ENCODE measurements at places on chromosomes 16 and 17.

GRCh38 chr16:23768581-23768980, 13.8 kb downstream of the CHP2 start:
- no peak for DNase-seq

GRCh38 chr17:20925091-20925490, 117.7 kb downstream of the USP22 start:
- DNase-seq = no peak

GRCh38 chr16:8945626-8946296, 17.9 kb downstream of the USP7 start:
- DNase-seq = no peak

GRCh38 chr16:29306943-29307597, 99.4 kb downstream of the NPIPB11 start:
- DNase-seq = no peak

- peak; percentile 37 for DNase-seq
Observed at GRCh38 chr17:66275651-66276050, 26.8 kb upstream of the PRKCA start.

DNA sequence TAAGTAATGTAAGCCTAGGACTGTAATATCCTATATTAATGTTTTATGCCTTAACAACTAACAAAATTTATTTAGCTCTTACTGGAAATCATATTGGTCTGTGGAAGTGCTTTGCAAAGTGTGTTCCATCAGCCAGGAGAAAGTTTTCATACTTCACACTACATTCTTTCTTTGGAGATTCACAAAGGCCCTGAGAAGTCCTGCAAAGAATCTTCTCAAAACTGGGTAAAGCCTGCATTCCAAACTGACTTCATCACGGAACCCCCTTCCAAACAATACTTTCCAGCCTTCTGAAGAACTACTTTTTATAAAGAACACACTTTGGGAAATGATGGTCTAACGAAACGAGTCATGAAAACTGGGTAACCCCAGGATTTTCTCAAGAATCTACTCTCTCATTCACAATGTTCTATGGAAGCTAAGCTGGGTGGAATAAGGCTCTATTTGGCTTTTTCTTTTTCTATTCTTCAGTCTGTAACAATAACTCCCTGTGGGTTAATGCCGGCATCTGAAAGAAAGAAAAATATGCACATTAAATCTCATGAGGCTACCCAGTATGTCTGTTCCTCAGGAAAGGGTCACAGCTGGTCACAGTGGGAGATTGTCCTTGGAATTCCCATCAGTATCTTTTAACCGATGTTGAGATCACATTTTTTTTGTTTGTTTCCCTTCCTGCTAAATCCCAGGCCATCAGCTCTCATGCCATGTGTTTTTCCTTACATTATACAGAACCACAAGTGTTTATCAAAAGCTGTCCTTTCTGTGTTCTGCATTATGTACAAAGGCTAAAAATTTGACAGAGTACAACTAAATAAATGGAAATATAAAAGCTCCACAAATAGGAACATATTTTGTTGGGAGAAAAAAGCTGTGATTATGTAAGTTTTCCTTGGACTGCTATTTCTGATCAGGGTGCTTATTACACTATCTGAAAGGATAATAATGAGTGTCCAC, 12.8 kb upstream of the AKAP1 start:
- no peak for DNase-seq

DNA sequence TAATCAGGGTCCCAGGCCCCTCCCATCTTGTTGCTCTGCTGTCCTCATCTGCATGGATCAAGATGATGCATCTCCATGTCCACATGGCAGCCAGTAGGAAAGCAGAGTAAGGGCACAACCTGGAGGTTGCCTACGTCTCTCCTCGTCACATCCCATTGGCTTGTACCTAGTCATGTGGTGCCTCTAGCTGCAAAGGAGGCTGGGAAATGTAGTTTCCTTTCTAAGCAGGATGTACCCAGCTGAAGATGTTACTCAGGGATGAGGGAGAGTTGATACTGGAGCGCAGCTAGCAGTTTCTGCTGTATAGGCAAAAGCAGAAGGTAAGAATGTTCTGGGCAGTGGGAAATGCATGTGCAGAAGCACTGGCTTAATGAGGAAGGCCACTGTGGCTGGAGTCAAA, 20.8 kb downstream of the ABCC1 start:
- no peak for DNase-seq

GRCh38 chr17:60392845-60393702, 1.1 kb upstream of the USP32 start:
- DNase-seq = peak; percentile 40

DNA sequence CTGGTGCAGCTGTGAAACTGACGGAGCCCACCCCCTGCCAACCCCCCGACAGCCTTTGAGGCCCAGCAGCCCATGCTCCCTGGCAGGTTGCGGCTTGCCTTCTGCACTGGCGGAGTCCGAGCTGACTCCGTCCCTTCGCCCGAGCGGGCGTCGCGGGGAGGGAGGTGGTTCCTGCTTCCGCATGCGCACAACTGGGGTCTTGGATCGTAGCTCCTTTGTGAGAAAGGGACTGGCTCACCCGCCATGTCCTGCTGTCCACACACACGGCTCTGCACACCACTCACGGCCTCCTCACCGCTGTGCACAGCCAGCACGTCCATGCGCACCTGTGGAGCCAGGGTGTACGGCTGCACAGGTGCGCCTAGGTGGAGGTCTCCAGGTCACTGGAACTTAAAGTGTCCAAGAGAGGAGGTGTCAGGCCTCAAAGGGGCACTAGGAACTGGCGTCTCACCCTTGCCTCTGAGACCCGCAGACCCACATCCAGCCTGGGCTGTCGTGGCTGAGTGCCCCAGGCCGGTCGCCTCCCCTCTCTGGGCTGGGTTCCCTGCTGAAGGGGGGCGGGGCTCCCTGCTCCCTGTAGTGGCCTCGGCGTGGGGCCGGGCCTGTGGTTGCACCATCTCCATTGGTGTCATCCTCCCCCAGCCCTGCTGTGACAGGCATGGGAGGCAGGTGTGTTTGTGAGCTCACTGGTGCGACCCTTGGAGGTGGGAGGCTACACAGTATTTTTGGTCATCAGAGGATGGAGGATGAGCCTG, 45.3 kb downstream of the JPH3 start:
- DNase-seq = no peak

DNA sequence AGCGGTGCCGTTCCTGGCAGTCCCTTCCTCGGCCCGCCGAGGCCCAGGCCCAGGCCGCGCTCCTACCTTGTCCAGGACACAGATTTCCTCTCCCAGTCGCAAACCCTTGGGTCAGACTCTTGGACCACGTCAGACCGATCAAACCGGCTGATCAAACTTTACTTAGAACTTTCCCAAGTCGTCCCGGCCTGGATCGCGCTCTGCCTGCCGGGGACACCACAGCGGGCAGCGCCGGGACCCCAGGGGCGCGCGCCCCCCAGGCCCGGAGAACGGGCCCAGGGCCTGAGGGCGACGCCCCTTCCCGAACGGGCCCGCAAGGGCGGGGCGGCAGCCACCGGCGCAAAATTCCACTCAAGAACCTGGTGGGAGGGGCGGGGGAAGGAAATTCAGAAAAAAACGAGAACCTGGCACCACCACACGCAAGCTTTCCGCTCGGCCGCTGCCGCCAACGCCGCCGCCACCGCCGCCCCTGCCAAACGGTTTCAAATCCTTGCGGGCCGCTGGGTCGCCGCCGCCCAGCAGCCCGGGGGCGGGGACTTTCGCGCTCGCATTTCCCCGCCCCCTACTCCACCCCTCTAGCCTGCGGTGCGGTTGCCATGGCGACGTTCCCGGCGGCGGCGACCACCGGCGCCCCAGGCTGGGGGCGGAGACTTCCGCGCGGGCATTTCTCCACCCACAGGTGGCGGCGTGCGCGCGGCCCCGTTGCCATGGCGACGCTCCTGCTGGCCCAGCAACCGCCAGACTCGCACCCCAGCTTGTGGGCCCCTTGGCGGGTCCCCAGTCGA, at the start of gene CEP112:
TSS of gene CEP112 (minus strand) at position 541 of the 785 bp plus-strand sequence.
- peak; percentile 79 for DNase-seq

GRCh38 chr17:13038931-13039665, 21.3 kb upstream of the ELAC2 start:
- no peak for DNase-seq

- DNase-seq = no peak
Observed at GRCh38 chr17:75830164-75831031, 13.8 kb downstream of the UNC13D start.

- no peak for DNase-seq
Observed at GRCh38 chr16:79181419-79181818, 419.1 kb downstream of the MAF start.

DNA sequence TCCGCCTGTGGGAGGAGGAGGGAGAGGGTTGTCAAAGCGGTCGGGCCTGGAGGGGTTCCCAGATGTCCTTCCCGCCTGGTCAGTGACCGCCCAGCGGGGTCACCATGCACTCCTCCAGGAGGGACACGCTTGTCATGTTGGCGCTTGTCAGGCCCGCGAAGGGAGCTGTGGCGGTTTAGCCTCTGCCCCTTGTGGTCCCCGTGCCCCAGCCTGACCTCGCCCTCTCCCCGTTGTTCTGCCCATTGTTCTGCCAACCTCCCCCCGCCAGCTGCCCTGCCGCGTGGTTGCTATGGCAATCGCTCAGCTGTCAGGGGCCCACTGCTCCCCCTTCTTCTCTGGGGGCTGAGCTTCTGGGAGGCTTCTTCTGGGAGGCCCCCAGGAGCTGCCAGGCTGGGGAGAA, 146.4 kb upstream of the CIBAR2 start:
- DNase-seq = no peak

DNA sequence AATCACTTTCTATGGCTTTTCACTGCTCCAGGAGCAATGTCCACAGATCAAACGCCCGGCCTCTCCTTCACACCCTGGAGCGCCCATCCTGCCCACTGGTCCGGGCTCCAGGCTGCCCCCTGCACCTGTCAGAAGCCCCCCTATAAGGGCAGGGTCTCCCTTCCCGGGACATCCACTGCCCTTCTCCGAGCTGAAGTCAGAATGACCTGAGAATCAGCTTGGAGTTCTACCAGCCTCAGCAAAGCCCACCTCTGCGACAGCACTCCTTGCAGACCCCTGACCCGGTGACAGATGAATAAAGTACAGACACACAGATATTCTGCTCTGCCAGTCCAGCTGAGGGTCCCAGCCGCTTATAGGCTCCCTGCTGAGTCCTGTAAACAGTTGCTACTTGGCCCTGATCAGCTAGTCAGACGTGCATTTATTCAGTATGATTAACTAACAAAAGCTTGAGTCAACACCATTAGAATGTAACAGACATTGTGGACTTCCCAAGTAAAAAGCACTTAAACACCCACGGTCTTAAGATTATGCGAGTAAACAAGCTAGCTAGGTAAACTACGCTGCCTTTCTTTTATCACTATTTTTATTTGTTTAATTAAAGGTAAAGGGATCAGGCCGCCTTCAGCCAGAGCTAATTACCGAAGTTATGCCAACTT, 4.8 kb downstream of the SLC7A5 start:
- no peak for DNase-seq

DNA sequence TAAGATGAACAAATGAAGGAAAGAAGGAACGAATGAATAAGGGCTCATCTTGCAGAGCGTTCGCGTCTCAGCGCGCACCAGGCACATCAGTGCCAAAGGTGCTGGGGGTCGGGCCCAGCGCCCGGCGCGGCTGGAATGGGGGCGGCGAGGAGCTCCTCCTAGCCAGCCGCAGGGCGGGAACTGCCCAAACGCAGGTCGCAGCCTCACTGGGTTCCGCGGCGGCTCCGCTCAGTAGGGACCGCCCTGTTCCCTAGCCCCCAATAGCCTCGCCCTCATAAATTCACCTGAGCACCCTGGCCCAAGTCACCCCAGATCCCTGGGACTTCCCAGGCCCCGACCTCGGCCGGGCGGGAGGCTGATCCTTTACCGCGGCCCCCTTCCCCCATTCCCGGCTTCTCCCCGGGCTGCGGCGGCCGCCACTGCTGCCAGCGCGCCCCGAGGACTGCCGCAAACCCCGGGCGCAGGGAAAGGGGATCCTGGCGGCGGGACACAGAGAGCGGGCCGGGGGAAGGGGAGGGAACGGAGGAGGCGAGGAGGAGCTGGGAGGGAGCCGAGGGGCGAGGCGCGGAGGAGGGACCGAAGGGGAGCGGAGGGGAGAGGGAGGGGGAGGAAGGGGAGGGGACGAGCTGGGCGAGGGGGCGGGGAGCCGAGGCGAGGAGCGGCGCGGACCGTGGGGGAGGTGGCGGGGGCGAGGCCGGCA, 377 bp upstream of the CRHR1 start:
- no peak for DNase-seq

DNA sequence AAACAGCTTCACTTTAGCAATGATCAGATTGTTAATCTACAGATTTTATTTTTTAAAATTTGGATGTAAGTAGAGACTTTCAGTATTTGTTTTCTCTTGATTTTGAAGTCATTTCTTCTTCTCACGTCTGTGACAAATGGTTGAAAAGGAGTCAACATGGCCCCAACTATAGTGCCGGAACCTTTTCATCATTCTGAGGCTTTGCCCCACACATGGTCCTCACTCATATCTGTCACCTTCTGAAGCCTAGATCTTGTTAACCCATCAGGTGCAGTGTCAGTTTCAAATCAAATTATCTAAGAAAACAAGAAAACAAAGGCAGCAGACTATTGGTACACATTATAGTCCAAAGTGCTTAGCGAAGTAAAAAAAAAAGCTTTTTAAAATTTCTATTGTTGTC, 124.1 kb downstream of the TRIM37 start:
- DNase-seq = no peak

GRCh38 chr16:89199241-89200123, 855 bp downstream of the SLC22A31 start:
- DNase-seq = no peak

- DNase-seq = no peak
Observed at GRCh38 chr16:35210681-35211433, 1751.4 kb downstream of the TP53TG3F start.

DNA sequence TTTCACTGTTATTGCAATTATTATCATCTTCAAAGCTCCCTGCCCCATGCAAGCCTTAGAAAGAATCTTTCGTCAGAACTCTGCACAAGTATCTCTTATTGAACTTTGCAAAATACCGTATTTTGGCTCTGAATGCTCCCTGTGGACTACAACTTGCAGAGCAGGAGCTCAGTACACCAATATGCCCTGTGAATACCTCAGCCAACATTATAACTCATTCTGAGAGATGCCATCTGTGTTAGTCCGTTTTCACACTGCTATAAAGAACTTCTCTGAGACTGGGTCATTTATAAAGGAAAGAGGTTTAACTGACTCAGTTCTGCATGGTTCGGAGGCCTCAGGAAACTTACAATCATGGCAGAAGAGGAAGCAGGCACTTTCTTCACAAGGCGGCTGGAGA, 87.2 kb upstream of the XYLT1 start:
- no peak for DNase-seq

GRCh38 chr17:79064026-79064425, 10.6 kb upstream of the ENGASE start:
- no peak for DNase-seq

- peak; percentile 69 for DNase-seq
Observed at GRCh38 chr17:45132572-45133463, 503 bp upstream of the PLCD3 start.

DNA sequence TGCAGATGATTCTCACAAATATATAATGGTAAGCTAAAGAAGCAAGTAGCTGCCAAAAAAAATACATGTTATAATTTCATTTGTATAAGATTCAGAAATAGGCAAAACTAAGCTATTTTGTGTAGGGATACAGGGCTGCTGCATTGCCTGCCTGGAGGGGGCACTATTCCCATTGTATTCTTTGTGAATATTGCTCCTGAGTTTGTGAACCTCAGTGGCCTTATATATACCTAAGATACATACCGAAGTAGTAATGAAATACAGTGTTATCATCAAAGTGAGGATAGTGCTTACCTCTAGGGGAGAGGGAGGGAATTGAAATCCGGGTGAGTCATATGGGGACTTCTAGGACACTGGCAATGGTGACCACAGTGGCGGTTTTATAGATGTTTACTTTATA, 53.5 kb downstream of the C17orf58 start:
- DNase-seq = no peak

Measured in T-helper 2 cell treated with Interferon-gamma antibody and Interleukin-4, amounts not matched to agents 5 μg/mL and 100 μg/mL, for 36 hours (primary cell).